ENCODE measurements at places on chromosomes 12 and 14.

DNA sequence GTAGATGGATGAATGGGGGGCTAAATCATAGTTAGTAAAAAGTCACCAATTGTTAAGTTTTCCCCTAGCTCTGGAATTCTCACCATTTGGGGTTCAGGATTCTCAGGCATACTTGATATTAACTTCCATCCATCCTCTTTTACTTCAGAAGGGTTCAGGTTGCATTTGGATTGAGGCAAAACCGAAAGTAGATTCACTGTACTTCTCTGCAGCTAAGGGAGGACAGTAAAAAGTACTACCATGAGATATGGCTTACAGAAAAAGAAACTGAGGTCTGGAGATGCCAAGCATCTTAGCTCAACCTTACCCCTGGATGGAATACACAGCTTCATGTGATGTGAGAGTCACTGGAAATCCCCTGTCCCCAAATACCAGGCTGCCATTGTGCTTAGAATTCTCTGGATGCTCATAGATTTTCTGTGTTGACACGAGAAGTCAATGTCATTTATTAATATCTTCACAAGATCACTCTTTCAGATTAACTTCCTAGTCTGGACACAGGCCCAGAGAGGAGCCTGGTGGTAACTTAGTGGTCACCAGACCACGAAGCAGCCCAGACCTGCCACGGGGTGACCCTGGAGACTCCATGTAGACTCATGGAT is 87.1 kb downstream of the SSPN start:
- no peak for DNase-seq

- peak; percentile 62 for DNase-seq
Measured at GRCh38 chr12:50764286-50765094, 589 bp downstream of the ATF1 start.

GRCh38 chr14:78598046-78598920 is 428.1 kb downstream of the NRXN3 start:
- DNase-seq: peak; percentile 47

GRCh38 chr14:53218161-53218560 is 65.0 kb upstream of the DDHD1 start:
- DNase-seq: no peak

- DNase-seq: no peak
Measured at GRCh38 chr14:105092171-105093037, 27.2 kb upstream of the GPR132 start.

DNA sequence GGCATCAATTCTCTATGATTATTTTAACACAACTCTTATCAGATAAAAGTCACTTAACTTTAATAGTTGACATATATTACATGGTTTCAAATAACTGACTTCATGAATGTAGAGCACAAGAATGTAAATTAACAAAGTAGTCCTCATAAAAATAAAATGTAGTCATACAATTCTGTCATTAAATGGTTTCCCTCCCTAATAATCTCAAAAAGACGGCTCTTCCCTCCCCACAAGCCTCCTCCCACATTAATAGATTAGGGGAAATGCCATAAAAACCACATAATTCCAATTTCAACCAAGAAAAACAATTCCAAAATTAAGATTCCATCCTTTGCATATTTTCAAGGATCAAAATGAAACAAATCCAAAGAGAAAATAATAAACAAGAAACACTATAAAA is 36.7 kb downstream of the SPTLC2 start:
- no peak for DNase-seq

GRCh38 chr12:2288875-2289274 is 236.1 kb downstream of the CACNA1C start:
- no peak for DNase-seq

- DNase-seq: no peak
Measured at GRCh38 chr12:52316701-52317100, 4.5 kb downstream of the KRT83 start.

DNA sequence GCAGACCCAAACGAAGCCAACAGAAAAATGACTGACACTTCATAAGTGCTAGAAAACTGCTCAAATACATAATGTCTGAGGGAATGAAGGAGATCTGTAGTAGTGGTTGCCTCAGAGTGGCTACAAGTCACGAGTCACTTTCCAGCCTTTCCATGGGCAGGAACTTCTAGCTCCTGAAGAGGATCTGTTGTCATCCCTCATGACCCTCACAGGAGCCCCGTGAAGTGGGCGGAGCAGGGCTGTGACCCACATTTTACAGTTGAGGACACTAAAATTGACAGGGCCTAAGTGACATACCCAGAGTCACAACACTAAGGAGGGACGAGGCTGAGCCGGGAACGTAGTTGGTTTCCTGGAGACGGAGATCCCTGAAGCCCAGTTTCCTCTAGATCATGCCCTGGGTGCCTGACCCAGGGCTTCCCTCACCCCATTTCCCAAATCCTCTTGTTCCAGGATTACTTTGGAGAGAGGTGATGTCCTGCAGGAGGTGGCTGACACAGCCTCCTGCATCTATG is 45.8 kb upstream of the P2RX7 start:
- DNase-seq: no peak

DNA sequence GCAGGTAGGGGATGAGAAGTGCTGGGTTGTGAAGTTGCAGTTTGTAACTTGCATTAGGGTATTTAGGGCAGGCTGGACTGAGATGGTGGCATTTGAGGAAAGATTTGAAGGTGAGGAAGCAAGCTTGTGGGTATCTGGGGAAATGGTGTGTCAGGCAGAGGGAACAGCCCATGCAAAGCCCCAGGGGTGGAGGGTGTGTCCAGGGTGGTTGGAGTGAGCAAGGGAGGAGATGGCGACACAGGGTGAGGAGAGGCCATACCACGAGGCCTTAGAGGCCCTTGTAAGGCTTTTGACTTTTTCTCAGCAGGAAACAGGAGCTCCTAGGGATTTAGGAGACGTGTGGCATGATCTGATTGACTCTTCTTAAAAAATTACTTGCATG is 136.9 kb downstream of the NUAK1 start:
- DNase-seq: no peak

- DNase-seq: no peak
Measured at GRCh38 chr14:52836063-52836462, 44.7 kb upstream of the GNPNAT1 start.

DNA sequence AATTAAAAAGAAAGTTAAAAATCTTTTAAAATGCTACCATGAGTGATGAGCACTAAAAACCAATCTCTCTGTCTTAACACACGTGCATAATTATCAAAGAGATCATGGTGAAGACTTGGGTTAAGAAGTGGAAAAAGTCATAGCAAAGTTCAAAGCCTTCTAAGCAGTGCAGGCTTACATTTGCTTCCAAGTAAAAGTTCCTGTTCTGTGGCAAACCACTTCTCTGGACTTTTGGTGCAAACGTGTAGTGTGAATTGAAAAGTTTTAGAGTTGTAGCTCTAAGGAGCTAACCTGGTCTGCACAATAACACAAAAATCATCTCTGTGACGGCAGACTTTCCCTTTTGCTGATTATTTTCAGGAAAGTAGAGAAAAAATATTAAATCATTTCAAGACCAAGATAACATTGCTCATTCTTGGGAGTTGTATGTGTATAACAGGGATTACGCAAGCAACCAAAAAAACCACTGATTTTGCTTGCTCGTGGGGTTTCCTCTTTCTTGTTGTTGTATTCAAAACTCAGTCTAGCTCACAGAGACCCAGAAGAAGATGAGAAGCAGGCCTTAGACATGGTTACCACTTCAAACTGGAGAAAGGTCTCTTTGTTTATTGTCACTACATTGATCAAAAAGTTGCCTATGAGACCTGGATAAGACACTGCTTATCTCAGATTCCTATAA is 2.3 kb upstream of the GLIPR1 start:
- peak; percentile 64 for DNase-seq

- DNase-seq: no peak
Measured at GRCh38 chr14:53519137-53519536, 366.0 kb upstream of the DDHD1 start.

DNA sequence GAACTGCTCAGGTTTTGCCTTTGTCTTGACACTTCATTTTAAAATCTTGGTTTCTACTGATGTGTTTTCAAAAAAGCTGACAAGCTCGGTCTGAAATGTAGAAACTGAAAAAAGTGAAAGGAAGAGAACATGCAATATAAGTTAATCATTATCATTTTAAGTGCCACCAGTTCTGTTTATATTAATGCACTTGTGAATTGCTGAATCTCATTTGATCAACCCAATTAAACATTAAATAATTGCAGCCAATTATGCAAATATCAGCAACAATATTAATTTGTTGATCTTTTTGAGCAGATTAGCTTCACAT is 133.8 kb downstream of the BCAT1 start:
- DNase-seq: no peak

DNA sequence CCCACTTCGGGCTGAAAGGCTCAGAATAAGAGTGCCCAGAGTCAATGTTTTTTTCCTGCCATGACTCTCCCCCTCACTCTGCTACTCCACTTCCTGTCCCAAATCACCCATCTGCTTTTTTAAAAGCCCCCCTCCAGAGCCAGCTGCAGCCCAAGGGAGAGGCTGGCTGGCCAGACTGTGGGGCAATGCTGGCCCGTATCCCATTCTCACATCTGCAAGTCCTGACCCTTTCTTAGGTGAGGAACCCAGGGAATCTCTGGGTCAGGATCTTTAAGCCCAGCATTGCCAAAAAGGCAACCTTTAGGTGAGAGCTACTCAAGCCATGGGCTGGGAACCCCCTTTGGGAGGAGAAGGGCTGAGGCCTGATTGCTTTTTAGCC is 1.7 kb upstream of the ITGA5 start:
- no peak for DNase-seq

- DNase-seq: no peak
Measured at GRCh38 chr14:100093319-100093718, 28.1 kb downstream of the EVL start.

DNA sequence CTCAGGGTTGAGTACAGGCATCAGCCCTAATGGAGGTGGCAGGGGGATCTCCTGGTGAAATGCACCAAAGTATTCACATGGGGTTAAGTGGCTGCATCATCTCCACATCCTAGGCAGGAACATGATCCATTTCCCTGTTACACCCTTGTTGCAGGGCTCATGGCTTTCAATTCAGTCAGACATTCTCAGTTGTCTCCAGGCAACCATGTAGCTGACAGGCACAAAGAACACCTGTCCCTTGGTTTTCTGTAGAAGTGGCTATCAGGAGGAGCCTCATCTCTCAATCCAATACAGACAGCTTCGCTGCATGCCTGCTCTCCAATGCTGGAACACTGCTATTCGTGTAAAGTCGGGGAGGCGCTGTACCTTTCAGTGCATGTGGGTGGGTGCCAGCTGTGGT is 299.0 kb upstream of the FOXG1 start:
- DNase-seq: no peak

DNA sequence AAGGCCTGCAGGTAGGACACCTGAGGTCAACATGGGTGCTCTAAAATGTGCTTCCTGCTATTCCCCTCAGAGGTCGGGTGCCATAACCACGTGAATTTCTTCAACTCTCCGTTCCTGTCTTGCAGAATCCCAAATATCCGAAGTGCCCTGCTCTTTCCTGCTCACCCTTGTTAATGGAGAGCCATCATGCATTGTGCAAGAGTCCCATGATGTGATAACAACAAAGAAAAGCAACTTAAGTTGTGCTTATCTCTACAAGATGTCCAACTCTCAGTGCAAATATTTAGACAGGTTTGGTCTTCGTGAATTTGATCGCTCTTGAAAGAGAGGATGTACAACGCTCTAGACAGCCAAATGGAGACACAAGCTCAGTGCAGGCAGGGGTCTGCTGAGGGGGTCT is 210.6 kb upstream of the PLXNC1 start:
- DNase-seq: no peak

DNA sequence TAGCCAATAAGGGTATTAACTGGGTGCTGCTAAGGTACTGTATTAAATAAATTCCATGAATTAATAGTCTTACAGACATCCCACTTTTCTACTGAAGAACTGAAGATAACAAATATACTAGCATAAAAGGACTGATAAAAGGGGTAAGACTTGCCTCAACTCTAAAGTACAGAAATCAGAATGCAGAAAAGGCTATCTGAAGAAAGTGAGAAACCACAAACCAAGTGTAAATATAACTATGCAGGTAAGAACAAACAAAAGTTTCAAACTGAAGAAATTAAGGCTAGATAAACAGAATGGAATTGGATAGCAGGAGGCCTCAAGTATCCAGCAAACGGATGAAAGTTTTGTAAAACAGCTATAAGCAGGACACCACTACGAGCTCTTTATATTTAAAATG is 29.5 kb downstream of the YAF2 start:
- no peak for DNase-seq

DNA sequence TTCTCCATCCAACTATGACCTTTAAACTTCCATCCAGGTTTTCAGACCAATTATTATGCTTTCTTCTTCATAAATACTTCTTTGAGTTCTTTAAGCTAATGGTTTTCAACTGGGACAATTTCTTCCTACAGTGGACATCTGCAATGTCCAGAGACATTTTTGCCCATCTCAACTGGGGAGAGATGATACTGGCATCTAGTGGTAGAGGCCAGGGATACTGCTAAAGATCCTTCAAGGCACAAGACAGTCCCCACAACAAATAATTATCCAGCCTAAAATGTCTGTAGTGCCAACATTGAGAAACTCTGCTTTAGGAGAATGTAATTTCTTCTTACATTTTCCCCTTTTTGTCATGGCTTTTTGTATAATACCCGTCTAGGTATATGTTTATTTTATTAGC is 10.6 kb downstream of the TRHDE start:
- no peak for DNase-seq

DNA sequence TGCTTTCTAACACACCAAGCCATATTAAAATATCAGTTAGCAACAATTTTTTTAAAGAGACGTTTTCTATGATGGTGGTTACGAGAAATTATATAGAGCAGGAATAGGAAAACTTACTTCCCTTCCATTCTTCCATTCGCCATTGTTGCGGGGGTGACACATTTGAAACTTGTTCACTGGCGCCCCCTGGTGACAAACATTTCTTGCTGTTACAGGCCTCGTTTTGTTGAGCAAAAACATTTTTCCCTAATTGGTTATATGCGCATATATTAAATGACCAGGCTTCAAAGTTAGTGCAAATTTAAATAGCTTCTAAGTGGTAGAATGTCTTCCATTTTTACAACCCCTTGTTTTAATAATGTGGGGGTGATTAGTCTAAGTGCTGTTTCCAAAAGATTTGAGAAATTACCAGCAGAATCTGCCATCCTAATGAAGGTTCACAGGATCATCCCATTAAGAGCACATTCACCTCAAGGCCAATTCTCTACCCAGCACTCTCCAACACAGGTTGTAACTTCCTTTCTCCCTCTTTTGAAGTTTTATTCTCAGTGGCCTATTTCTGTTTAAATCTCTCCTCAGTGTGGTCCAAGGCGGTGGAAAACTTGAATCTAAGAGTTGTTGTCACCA is 1124.7 kb downstream of the FLRT2 start:
- DNase-seq: peak; percentile 39

GRCh38 chr12:6215932-6216494 is 15.8 kb downstream of the CD9 start:
- DNase-seq: no peak

- no peak for DNase-seq
Measured at GRCh38 chr12:131147293-131147692, 193.6 kb downstream of the ADGRD1 start.

DNA sequence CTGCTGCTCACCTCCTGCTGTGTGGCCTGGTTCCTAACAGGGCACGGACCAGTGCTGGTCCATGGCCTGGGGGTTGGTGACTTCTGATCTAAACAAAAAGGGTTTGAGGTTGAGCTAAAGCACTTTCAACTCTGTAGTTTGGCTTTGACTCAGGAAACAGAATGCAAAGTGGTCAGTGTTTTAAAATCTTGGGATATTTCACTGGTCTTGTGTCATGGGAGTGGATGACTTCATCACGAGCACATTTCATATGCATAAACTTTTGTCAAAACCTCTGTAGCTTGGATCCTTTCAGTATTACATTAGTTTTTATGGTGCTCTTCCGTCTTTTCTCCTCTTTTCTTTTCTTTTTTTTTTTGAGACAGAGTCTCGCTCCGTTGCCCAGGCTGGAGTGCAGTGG is 25.6 kb downstream of the FAM161B start:
- no peak for DNase-seq

- no peak for DNase-seq
Measured at GRCh38 chr12:131235871-131236271, 282.2 kb downstream of the ADGRD1 start.

Measured in activated CD4-positive, alpha-beta T cell treated with anti-CD3 and anti-CD28 coated beads, Interleukin-2, amount 10 ng/mL, durations not matched to agents 7 days and 5 days (primary cell).